Suprapubic skin (tissue), 4 donors: ENCODE measurements at places on chromosomes 2 and 18. TPM values are rescaled to one million over a fixed set of nuclear protein-coding genes. Genes with fewer than 3 reads are reported as not detected.

Gene PLGLB1
- 20.7 TPM for total RNA-seq

Gene TDRD15
- not detected for total RNA-seq

DNA sequence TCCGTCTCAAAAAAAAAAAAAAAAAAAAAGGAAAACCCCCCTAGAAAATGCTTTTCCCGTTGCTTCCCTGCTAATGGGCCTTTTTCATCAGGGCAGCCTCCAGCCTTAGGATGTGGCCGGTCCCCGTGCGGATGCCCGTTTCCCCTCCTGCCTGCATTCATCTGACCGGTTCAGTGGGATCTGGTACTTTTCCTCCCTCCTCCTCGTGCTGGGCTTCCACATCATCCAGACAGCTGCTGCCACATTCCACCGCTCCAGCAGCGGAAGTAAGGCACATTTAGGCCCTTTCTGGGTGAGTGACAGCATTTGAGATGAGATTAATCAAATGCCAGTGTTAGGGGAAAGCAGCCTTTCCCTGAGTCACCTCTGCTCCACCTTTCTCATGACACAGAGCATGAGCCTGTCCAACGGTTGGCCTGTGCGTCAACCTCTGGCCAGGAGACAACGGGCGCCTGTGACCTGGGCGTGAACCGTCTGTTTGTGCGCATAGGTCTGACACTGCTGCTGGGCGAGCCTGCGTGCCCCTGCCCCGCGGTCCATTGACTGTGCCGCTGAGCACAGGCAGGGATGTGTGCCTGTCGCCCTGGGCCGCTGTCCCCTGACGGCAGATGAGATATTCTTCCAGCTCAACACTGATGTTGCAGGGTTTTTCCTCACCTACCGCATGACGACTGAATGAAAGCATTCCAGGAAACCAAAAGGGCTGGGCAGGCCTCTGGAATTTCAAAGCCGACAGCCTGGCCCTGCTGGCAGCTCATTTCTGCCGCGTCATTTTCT lies 174.0 kb downstream of the TGIF1 start:
- no peaks in the 10 kb centered on the region for H3K27me3 ChIP-seq
- H3K4me3 ChIP-seq: peak overlapping the region; percentile 10

DNA sequence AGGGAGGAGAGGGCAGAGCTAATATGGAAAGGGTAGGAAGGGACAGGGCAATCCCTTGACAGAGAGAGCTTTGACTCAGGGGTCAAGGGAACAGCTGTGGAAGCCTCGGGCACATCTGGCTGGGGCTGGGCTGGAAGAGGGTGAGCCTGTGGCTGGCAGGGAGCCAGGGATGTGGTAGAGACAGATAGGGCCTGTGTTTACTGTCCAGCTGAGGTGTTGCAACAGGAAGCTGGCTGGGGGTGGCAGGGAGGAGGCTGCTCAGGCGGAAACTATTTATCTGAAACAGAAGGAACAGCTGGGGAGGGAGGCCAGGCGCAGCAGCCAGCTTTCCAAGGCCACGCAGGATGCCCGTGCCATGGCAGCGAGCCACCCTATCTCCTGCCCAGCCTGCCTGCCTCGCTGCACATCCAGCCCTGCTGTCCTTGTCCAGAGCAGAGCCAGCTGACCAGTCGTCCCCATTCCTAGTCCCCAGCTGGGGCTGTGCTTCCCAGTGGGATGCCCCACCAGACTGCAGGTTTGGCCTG lies 264.7 kb downstream of the CYP26B1 start:
- no peaks in the 10 kb centered on the region for H3K36me3 ChIP-seq
- no peak overlapping the region for H3K27ac ChIP-seq
- H3K4me1 ChIP-seq: peaks cover 42% of the 10 kb centered on the region
- DNase-seq: peak; percentile 94

DNA sequence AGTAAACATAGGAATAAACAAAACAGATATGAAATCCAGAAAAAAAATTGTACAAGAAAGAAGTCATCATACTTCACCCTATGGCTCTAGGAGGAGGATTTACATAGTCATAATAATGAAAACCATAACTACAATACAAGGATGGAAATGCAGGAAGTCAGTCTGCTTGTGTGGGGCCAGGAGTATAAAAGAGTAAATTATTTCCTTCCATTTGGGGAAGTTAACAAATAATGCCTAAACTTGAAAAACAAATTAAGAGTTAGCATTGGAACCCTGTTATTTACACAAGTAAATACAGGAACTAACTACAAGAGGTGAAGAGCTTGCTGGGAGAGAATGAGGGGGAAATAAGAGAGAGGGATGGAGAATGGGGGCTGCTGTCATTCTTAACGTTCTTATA lies 15.4 kb downstream of the TMEM163 start:
- no peaks in the 10 kb centered on the region for H3K36me3 ChIP-seq
- peaks cover 4% of the 10 kb centered on the region for H3K4me1 ChIP-seq
- DNase-seq: no peak
- no peak overlapping the region for H3K4me3 ChIP-seq
- no peak overlapping the region for H3K27ac ChIP-seq
- H3K27me3 ChIP-seq: peaks cover 14% of the 10 kb centered on the region

- H3K36me3 ChIP-seq: no peaks in the 10 kb centered on the region
- no peak overlapping the region for H3K27ac ChIP-seq
- H3K27me3 ChIP-seq: peaks cover 41% of the 10 kb centered on the region
- H3K4me3 ChIP-seq: no peak overlapping the region
- no peak for DNase-seq
- H3K4me1 ChIP-seq: peaks cover 4% of the 10 kb centered on the region
These were observed 5.5 kb upstream of the CYS1 start for GRCh38 chr2:10085668-10086059.

DNA sequence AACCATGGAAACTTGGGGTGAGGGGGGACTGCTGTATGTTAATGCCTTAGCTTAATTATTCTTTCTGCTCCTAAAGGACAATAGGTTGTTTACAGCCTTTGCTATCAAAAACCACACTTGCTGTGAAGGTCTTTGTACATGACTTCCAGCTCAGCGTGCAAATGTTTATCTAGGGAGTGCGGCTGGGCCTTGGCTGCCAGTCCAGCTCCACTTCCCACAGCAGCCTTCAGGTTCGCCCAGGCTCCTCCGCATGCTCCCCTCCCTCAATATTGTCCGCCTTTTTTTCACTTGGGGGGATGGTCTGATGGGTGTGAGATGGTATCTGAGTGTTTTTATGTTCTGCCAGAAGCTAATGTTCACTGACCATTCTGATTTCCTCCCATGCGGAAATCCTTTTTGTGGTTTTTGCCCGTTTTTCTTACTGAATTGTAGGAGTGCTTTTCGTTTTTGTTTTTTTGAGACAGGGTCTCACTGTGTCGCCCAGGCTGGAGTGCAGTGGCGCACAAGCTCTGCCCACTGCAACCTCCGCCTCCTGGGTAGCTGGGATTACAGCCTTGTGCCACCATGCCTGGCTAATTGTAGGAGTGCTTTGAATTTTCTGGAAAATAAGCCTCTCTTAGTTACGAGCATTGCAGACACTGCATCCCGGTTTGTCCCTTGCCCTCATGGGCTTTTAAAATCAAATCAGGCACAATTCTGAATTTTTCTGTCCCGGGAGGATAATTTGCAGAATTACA lies 28.8 kb downstream of the SH3BP4 start:
- H3K4me1 ChIP-seq: peaks cover 49% of the 10 kb centered on the region
- H3K36me3 ChIP-seq: no peaks in the 10 kb centered on the region
- peak overlapping the region; percentile 17 for H3K4me3 ChIP-seq

DNA sequence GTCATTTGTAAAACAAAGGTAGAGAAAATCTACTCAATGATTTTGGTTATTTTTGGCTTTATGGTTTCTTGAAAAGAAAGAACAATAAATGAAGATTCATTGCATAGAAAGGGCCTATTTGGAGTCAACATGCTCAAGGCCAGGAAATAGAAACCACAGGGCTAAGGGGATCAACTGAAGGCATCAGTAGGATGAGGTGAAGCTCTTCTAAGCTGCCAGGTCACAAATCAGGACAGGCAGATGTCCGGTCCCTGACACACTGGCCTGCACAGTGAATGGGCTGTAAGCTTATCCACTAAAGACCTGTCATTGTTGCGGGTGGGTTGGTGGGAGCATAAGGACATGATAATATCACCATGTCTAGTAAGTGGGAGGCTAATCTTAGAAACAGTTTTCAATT lies 31.6 kb upstream of the RNF138 start:
- no peaks in the 10 kb centered on the region for H3K27me3 ChIP-seq
- H3K27ac ChIP-seq: no peak overlapping the region
- no peaks in the 10 kb centered on the region for H3K36me3 ChIP-seq
- no peaks in the 10 kb centered on the region for H3K4me1 ChIP-seq
- no peak overlapping the region for H3K4me3 ChIP-seq
- no peak for DNase-seq

GRCh38 chr2:217662984-217663602 lies 339.7 kb downstream of the TNS1 start:
- no peak overlapping the region for H3K4me3 ChIP-seq
- no peak for DNase-seq
- H3K27me3 ChIP-seq: no peaks in the 10 kb centered on the region
- H3K4me1 ChIP-seq: peaks cover 31% of the 10 kb centered on the region
- no peaks in the 10 kb centered on the region for H3K36me3 ChIP-seq

DNA sequence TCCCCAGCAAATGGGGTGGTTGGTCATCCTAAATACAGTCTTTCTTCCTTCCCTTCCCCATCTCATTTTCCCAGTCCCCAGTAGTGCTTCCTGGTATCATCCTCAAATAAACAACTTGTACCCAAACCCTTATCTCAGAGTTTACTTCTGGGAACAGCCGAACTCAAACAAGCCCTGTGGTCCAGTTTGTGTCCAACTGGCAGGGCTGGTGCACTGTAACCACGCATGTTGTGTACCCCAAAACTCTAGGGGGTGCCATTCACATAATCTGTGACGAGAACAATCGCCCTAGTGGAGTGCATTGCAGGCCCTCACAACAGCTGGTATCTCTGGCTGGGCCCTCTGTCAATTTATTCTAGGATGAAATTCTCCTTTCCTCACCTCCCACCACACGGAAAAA lies 366.2 kb downstream of the TNS1 start:
- no peaks in the 10 kb centered on the region for H3K27me3 ChIP-seq
- no peaks in the 10 kb centered on the region for H3K36me3 ChIP-seq
- no peak overlapping the region for H3K4me3 ChIP-seq

DNA sequence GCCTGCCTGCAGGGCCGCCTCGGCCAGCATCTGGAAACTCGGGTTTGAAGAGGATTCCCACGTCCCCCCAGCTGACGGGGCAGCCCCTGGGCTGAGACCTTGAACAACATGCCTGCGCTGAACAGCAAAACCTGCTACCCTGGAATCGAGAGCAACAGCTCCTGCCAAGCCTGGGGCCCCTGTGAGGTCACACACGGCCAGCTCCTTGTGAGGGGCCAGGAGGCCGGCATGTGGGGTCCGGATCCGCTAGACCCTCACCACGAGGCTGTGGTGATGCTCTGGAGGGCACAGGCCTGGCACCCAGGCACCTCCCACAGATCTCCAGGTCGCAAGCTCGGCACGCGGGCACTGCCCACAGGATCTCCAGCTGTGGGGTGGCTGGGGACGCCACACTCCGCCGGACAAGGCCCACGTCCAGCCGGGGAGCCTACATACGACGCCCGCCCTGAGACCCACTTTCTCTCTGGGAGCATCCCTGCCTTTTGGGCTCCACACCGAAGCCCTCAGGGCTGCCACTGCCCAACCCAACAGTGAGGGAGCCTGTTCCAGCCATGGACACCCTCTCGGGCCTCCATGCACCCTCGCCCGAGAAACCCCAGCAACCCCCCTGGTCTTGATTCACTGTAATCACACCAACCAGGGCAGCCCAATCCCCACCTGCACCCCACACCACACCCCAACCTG lies 34.1 kb downstream of the SLC66A2 start:
- H3K4me1 ChIP-seq: peaks cover 4% of the 10 kb centered on the region
- H3K36me3 ChIP-seq: peaks cover 57% of the 10 kb centered on the region
- H3K27me3 ChIP-seq: no peaks in the 10 kb centered on the region
- peak; percentile 69 for DNase-seq
- no peak overlapping the region for H3K4me3 ChIP-seq
- no peak overlapping the region for H3K27ac ChIP-seq

DNA sequence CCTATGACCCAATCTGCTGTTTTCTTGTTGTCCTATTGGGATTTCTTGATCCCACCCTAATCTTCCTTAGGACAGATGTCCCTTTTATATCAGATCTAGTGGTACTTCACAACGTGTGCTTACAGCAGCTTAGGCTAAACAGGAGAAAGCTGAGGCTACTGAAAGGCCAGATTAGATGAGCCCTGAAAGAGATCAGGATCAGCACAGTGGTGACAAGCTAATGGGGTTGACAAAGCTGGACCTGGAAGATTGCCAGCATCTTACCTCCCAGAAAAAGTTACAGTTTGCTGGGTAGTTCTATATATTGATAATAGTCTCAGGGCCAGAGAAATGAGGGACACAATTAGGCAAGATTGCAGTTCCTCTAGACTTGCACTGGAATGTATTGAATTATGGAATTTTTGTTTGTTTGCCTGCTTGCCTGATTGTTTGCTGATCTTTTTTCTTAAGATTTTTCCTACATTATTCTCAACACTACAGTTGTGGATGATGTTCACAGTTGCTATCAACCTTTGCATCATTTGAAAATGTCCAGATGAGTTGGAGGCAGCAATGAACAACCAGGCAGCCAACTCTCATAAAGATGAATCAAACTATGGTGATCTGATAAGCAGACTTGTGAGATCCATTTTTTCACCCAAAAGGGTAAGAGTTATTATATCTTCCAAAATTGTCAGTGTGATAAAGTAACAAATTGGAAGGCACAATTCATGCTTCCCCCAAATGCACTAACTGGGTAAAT lies 49.1 kb upstream of the PIK3C3 start:
- H3K4me3 ChIP-seq: no peak overlapping the region
- peaks cover 4% of the 10 kb centered on the region for H3K4me1 ChIP-seq
- H3K27me3 ChIP-seq: no peaks in the 10 kb centered on the region

Gene TTN
- total RNA-seq: 2.1 TPM

GRCh38 chr2:144559242-144559641 lies 39.3 kb upstream of the ZEB2 start:
- DNase-seq: no peak
- no peaks in the 10 kb centered on the region for H3K27me3 ChIP-seq
- H3K27ac ChIP-seq: no peak overlapping the region
- H3K36me3 ChIP-seq: no peaks in the 10 kb centered on the region

GRCh38 chr18:11851806-11852337 lies 659 bp downstream of the CHMP1B start:
- H3K4me1 ChIP-seq: peaks cover 44% of the 10 kb centered on the region
- no peak for DNase-seq

Gene RGPD3
- total RNA-seq: 1.1 TPM

DNA sequence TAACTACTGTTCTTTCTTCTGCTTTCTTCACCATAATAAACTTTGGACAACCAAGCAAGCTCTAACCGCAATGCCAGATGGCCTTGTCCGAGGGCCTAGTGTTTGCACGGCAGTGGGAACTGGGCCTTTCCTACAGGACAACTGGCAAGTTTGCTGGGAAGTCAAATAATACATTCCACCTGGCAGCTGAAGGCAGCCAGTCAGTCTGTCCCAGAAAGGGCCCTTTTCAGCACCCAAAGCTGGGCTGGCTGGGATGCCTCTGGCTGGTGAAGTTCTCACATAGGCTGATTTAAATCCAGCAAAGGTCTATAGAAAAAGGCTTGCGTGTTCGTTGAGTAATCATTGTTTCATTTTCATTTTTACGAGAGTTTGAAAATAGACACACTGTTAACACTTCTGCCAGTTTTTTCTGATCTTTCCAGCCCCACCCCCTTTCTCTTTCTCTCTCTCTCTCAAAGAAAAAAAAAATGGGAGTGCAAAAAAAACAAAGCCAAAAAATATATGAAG lies 110.0 kb upstream of the EPAS1 start:
- peak overlapping the region; percentile 60 for H3K27ac ChIP-seq
- no peak for DNase-seq
- no peaks in the 10 kb centered on the region for H3K27me3 ChIP-seq
- no peaks in the 10 kb centered on the region for H3K36me3 ChIP-seq
- H3K4me3 ChIP-seq: peak overlapping the region; percentile 29

GRCh38 chr2:44943693-44944101 lies 2.2 kb downstream of the SIX3 start:
- H3K4me3 ChIP-seq: no peak overlapping the region
- no peaks in the 10 kb centered on the region for H3K36me3 ChIP-seq
- H3K27me3 ChIP-seq: peaks cover 97% of the 10 kb centered on the region
- DNase-seq: no peak
